Smooth muscle cell of the umbilical artery (primary cell): ENCODE measurements at places on chromosomes 7 and 10. TPM values are rescaled to one million over a fixed set of nuclear protein-coding genes. Genes with fewer than 3 reads are reported as not detected.

EGFR gene
- 60.3 and 152 TPM in 2 replicates for total RNA-seq

AKR1C4 gene
- not detected in 2 replicates for total RNA-seq

ANKRD30A gene
- not detected in 2 replicates for total RNA-seq

CCDC146 gene
- 1.5 and 2.5 TPM in 2 replicates for total RNA-seq

CABCOCO1 gene
- total RNA-seq: 0.18 TPM in 1 of 2 replicates, not detected in the other

MCM10 gene
- total RNA-seq: 0.89 and 7.2 TPM in 2 replicates

CASP7 gene
- total RNA-seq: 18.4 and 22.3 TPM in 2 replicates

ARF5 gene
- 64.4 and 89.1 TPM in 2 replicates for total RNA-seq

CADPS2 gene
- total RNA-seq: 8.6 and 23.5 TPM in 2 replicates

MLLT10 gene
- 24.1 and 35.6 TPM in 2 replicates for total RNA-seq

NUTM2A gene
- total RNA-seq: 0.30 and 0.37 TPM in 2 replicates
